Caki2 (cell line): ENCODE measurements at places on chromosomes 1 and 21. TPM values are rescaled to one million over a fixed set of nuclear protein-coding genes. Genes with fewer than 3 reads are reported as not detected.
A peak's percentile ranks its signal among the peaks of the same experiment; 100 is the strongest.

GRCh38 chr1:69504730-69505252, 62.9 kb upstream of the LRRC7 start:
- DNase-seq, result no peak

- DNase-seq, result no peak
Measured at GRCh38 chr1:109115685-109116084, 1.8 kb downstream of the ELAPOR1 start.

Gene HSD3B1
- not detected in 2 replicates for total RNA-seq

DNA sequence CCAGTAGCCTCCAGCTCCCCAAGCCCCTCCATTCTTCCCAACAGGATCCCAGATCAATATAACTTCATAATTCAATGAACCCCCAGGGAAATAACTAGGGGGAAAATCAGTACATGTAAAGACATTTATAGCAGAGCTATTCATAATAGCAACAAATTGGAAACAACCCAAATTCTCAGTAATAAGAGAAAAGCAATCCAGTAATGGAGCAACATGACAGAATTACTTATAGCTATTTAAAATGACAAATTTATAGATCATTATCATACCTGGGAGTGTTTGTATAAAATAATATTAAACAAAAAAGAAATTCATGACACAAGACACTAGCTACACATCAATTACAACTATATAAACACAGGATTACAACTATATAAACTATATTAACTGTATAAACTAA, 20.2 kb downstream of the PLEKHA6 start:
- no peak for DNase-seq

DNA sequence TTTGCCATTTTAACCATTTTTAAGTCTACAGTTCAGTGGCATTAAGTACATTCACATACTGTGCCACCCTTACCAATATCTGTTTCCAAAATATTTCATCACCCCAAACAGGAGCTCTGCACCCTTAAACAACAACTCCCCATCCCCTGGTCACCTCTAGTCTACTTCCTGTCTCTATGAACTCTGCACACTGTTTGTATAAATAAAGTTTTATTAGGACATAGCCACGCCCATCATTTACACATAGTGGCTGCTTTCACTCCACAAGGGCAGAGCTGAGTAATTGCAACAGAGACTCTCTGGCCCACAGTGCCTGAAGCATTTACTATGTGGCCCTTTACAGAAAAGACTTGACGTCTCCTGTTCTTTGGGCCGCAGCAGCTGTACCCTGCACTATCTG, 30.1 kb downstream of the KCNAB2 start:
- no peak for DNase-seq

DNA sequence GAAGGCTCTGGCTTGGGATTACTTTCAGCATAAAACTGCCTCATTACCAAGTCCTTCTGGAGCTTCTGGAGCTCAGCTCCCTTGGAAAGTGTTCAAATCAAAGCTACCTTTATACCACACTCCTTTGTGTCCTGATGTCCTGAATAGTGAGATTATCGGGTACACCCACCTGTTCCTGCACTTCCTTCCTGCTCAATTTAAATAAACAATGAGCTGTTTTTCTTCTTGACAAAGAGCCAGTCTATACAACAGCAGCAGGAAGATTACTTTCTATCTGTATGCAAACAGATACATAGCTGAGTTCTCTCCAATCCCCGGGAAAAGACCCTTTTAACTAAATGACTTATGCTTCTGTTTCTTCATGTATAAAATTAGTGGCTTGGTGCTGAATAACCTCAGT, 258.0 kb upstream of the FMN2 start:
- DNase-seq, result no peak

- no peak for DNase-seq
Measured at GRCh38 chr1:203593723-203594122, 32.9 kb upstream of the ATP2B4 start.

DNA sequence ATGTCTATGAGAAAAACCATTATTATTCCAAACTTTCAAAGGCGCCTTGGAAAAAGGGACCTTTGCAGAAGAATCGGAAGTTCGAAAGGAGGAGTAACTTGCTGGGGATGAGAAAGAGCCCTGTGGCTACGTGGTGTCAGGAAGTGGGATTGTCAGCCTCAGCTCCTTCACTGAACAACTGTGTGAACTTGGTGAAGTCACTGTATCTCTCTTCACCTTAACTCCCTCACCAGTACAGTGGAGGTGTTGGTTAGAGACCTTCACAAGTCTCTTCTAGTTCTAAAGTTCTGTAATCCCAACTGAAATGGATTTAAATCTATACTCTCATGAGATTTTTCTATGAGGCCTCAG, 285.6 kb downstream of the CACNA1E start:
- DNase-seq, result no peak

- no peak for DNase-seq
Measured at GRCh38 chr1:8431019-8431418, 113.1 kb downstream of the SLC45A1 start.

DNA sequence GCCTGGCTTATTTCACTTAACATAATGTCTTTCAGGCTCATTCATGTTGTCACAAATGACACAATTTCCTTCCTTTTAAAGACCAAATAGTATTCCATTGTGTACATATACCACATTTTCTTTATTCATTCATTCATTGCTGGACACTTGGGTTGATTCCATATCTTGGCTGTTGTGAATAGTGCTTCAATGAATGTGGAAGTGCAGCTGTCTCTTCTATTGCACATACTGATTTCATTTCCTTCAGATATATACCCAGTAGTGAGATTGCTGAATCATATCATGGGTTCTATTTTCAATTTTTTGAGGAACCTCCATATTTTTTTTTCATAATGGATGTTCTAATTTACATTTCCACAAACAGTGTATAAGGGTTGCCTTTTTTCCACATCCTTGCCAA, 38.6 kb upstream of the WLS start:
- DNase-seq, result no peak

Gene FOXD2
- total RNA-seq, result 1.6 TPM in 2 replicates

Gene KANK4
- not detected in 2 replicates for total RNA-seq

- no peak for DNase-seq
Measured at GRCh38 chr1:201414051-201414738, 7.3 kb downstream of the TNNI1 start.

DNA sequence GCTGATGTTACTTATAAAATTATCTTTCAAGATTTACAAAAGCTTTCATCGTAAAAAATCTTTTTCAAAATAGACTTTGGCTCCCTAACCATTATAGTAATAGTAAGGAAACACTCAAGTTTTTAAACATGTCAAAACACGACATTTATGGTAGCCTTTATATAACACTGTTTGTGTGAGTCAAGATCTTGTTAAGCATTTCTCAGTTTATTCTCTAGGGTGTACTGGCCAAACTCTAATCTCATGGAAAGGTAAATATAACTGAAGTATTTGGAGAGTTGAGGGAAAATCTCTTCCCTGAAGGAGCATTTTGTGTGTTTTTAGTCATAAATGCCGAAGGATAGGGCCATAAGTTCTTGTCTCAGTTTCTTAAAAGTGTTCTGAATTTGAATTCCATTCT, 790.9 kb upstream of the NCAM2 start:
- DNase-seq, result no peak

DNA sequence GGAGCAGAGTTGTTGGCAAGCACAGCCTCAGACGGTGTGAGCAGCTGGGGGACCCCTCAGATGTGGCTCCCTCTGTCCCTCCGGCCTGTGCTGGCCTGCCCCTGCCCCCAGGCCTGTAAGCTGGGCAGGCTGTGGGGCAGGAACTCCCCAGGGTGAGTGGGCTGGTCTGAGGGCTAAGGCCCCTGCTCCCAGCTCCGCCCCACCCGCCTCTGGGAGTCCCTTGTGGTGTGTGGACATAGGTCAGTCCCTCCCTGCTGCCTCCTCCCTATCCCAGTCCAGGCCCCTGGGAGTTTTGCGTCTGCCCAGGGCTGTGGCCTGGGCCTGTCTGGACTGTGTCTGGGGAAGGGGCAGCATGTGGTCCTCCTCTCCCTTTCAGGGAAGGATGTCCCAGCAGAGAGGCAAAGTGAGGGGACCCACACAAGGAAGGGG, 3.6 kb upstream of the VWA1 start:
- DNase-seq, result no peak

- DNase-seq, result no peak
Measured at GRCh38 chr1:43238991-43239469, 30.8 kb upstream of the TMEM125 start.

Gene ARHGEF10L
- 23.1 and 31.0 TPM in 2 replicates for total RNA-seq

Gene PPP1R15B
- total RNA-seq, result 22.6 and 26.1 TPM in 2 replicates

DNA sequence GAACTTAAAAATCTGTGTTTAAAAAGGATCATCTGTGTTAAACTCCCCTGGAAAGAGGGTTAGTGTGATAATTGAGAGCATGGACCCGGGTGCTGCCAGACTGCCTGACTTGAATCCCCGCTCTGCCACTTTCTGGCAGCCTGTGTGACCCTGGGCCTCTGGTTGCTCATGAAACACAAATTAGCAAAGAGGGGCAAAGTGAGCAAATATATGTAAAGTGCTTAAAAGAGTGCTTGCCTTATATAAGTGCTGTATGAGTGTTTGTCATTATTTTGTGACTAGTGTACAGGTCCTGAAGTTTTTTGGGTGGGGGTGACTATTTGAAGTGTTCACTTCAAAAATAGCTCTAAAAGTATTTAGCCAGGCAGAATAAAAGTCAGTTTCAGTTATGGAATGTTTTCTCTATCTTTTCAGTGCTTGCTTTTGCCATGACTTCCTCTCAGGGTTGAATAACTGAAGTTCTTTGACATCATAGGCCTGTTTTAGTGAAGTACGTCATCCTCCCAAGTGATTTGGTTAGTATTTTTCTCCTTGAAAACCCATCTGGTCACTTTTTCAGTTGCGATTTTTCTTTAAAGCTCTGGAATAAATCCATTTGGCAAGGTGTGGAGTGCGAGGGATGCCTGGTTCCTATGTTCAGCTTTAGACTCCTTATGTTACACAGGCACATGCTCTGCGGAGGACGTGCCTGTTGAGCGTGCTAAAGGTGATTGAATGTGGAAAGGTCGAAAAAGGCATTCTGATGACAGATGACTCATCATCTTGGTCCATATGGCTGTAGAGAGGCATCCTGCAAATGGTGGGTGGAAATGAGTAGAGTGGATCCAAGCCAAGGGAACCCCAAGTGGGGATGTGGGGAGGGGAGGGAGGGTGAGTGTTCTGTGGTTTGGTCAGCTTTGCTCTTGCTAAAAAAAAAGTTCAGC, 47.8 kb downstream of the AK4 start:
- no peak for DNase-seq

DNA sequence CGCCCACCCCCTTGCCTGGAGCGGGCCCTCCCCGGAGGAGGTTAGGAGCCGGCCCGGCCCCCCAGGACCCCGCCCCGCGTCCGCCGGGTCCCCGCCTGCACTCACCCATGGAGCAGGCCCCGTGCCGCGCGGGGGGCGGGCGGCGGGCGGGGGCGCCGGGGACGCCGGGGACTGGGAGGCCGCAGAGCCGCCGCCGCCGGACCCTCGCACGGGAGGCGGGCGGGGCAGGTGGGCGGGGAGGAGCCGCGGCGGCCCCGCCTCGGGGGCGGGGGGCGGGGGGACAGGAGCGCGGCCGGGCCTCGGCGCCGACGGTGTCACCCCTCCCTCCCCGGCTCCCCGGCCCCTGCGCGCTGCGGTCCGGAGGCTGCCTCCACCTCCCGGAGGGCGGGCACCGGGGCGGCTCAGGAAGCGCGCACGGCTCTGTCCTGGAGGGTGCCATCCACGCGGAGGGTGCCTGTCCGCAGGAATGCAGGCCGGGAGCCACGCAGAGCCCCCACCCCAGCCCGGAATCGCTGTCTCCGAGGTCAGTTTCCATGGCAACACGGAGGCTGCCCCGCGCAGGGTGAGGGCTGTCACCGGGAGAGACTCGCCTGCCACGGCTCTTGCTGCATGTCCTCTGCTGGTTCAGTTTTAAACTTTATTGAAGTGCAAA, 5.9 kb upstream of the PLEKHG5 start:
- DNase-seq, result peak; percentile 70

Gene TNFSF18
- 0.23 and 0.57 TPM in 2 replicates for total RNA-seq

- peak; percentile 21 for DNase-seq
Measured at GRCh38 chr1:151472856-151473731, 13.8 kb upstream of the POGZ start.

DNA sequence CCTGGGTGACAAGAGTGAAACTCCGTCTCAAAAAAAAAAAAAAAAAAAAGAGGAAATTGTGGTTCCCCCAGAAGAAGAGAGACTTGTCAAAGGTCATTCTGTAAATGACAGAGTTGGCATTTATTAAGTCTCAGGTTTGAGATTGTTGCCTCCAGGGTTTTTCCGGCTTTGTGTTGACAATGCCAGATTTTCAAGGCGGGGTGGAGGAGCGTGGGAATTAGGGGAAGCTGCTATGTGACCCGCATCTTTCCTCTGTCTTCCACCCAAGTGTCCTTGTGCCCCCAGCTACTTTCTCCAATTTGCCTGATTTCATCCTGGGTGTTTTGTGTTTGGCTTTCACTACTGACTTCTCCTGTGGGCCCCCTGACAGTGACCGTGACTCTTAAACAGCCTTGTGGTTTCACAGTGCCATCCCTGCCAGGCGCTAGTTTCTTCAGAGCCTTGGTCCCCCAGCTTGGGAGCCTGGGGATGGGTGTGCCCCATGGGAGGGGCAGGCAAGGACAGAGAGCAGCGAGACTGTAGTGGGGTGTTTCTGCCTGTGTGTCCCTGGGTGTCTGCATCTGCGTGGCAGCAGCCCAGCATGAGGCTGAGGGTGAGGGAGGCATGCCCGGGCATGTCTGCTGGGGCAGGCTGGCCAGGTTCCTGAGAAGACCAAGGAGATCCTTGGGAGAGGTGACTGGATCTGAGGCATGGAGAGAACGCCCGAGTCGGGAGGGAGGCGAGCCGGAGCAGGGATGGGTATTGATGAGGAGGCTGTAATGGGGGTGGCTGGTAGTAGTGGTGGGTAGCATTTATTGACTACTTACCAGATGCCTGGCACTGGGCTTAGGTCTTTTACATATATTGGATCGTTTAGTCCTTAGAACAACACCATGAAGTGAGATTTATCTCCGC, 46.3 kb downstream of the IER5 start:
- peak; percentile 62 for DNase-seq

DNA sequence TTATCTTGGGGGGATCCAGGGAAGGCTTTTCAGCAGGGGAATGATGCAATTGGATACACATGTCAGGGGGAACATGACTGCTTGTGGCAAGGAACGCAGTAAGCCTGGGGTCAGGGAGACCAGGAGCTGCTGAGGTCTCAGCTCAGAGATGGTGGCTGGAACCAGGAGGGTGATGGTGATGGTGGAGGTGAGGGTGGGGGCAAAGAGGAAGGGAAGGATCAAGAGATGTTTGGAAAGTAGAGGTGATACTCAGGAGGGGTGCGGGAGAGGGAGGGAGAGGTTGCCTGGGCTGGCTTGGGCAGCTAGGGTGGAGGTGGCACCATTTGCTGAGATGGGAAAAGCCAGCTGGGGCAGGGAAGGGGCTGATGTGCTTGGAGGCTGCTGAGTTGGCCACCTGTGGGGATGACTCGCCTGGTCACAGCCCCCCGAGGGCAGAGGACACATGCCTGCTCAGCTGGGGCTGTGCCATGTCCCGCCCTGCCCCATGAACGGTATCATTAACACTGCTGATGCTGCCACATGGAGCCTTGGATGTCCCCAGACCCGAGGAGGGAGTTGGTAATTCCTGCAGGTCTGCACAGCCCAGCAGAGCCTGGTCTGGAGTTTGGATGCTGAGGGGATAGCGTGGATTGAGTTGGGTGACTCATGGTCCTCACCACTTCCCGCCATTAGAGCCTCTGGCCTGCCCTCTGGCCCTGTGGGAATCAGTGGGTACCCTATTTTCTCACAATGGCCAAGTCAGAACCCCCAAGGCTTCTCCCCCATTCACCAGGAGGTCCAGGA, 6.3 kb upstream of the PADI1 start:
- no peak for DNase-seq
